Large intestine (tissue), 12 donors: ENCODE measurements at places on chromosomes 3 and 15.

GRCh38 chr3:196007744-196008335 is 74.0 kb downstream of the TFRC start:
- DNase-seq: no peak

DNA sequence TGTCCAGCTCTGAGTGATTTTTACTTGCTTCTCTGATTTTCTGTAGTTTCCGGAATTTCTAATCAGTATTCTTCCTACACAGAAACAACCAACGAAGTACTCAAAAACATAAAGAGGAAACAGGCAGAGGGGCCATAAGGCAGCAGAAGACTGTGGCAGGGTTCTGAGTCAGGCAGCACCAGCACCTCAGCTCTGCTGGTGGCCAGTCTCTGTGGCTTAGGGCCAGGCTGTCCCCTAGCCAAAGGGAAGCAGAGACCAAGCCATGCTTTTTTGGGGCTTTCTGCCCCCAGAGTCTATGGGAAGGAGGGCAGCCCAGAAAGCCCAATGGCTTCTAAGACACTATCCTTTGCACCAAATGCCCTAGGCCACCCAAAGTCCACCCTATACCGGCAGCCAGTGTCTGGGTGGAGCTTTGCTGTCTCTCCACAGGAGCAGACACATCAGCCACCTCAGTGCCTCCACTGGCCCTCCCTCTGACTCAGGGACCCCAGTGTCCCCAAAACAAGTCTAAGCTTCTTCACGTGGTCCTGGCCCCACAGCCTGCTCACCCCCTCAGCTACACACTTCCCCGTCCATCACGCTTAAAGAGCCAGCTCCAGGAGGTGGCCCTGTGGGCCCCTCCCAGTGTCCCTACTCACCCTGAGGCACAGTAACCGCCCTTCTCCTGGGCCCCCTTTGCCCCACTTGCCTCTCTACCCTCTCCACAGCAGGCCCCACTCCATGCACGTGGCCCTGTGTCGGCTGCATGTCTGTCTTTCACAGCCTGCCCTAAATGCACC is 46.2 kb downstream of the CCDC12 start:
- peak; percentile 56 for DNase-seq

- DNase-seq: no peak
Observed at GRCh38 chr3:67946436-67946835, 292.0 kb upstream of the SUCLG2 start.

- peak; percentile 21 for DNase-seq
Observed at GRCh38 chr3:4504340-4505261, 11.5 kb downstream of the ITPR1 start.

DNA sequence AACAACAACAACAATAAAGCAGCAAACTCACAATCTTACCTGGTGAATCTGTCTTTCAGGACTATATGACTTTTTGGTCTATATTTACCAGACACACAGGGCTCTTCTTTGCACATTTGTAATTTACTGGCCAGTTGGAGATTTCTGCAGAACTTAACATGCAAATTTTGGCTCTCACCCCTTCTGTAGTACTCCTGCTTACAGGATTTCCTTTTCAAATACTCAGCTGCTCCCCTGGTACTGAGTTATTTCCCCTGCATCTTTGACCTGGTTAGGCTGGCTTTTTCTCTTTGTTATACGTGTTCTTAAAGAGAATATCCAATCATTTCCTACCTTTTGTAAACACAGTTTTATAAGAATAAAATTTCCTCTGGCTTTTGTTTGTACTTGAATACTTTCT is 228.0 kb downstream of the MBNL1 start:
- DNase-seq: no peak

- DNase-seq: no peak
Observed at GRCh38 chr15:61339516-61339915, 110.4 kb upstream of the RORA start.

DNA sequence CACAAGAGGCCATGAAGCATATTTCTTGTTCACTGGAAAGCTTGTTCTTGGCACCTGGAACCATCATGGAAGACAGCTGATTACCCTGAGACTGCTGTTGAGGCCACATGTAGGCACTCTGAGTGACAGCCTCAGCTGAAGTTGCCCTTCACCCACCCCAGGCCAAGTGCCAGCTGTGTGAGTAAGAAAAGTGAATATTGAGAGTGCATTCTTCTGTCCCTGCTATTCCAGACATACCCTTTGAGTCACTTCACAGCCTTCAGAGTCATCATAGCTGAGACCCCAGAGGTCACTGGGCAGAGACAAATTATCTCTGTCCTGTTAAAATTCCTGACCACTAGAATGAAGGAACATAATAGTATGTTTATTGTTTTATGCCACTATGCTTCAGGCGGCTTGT is 79.6 kb downstream of the NFKBIZ start:
- DNase-seq: no peak

DNA sequence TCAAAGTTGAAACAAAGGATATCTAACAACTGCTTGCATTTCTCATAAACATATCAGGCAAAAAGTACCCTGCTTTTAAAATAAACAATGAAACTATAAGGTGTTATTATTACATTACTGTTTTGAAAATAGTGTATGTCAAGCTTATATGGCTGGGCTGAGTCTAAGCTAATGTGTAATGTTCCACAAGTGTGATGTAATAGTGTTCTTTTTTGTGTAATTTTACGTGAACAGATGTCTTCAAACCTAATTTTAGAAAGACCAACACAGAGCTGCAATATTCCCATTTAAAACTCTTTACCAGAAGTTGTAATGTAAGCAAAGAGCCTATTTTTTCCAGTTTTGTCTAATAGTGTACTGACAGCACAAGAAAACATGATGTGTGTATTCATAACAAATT is 34.0 kb downstream of the MINDY2 start:
- DNase-seq: no peak
